ENCODE measurements at places on chromosomes 3 and 15.

- DNase-seq, result no peak
These were observed 33.3 kb downstream of the TLE3 start for GRCh38 chr15:70064441-70064840.

DNA sequence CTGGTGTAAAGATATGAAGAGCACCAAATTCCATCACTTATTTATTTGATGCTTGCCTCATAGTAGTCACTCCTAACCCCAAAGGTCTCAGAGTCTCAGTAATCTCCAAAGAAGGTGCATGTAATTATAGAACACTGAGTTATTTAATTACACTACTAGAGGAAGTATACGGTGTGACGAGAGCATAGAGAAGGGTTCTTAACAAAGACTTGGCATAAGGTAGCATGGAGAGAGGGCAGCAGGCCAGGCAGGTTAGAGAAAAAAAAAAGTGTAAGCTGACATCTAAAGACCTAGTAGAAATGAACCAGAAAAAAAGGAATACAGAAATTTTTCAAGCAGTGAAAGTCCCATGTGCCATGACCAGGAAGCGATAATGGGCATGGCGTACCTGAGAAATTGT is 213.3 kb upstream of the TGFBR2 start:
- no peak for DNase-seq

DNA sequence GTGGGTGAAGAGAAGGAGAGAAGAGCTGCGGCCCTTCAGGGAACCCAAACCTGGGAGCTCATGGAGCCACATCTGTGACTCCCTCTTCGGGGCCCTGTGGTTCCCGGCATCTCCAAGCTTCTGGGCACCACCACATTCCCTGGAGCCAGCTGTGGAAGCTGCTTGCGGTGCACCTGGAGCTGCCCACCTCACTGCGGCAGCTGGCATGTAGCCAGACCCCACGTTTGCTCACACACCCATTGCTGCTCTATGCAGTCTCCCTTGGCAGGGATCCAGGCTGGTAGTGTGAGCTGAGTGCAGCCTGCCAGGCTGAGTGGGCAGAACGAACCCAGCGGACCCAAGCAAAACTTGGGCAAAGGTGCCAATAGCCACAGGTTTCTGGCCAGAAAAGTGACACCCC is 16.8 kb upstream of the PLA2G4E start:
- DNase-seq, result no peak

DNA sequence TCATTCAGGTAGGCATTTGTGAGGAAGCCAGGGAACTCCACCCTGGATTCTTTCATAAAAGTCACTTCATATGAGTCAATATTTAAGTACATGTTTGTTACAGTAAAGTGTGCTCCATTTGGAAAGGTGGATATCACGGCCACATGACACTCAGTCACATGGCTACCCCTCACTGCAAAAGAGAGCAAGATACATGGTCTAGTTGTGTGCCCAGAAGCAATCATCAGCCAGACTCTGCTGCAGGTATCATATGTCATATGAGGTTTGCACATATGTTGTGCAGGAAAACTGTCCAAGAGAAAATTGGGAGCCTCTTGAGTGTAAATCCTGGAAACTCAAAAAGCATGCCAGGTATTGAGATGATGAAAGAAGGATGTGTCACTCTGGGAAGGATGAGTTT is 55.0 kb upstream of the NMNAT3 start:
- DNase-seq, result no peak

DNA sequence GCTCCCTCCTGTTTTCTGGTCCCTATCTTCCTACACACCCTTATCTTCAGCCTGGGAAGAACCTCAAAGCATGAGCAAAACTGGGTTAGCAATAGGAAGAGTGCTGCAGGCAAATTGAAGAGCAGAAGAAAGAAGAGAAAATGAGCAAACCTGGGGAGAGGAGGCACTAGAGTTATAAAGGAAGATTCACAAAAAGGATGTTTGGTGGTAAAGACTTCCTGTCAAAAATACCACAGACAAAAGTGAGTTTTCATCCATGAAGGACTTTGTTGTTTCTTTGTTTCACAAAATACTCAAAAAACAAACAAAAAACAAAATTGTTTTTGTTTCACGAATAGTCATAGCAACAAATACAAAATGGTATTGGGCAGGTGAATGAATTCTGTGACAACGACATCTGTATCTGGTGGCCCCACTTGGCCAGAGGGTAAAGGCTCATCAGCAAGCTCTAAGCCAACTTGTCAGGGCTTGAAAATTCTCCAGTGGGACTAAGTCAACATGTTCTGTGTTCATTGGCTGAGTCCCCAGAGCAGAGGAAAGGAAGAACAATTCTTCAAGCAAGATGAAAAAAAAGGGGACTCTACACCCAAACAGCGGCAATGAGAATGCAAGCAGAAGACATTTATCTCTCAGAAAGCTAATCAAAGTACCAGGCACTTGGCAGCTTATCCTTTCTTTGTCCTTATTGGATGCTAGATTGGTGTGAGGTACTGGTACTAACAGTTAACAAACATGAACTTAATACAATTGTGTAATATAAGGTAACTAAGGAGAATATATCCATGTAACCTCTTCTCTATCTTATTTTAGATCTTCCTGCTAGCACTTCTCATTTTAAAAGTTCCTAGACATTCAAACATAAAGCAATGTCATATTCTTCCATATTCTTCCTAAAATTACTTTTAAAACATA is 9.7 kb downstream of the ATP8B4 start:
- no peak for DNase-seq

DNA sequence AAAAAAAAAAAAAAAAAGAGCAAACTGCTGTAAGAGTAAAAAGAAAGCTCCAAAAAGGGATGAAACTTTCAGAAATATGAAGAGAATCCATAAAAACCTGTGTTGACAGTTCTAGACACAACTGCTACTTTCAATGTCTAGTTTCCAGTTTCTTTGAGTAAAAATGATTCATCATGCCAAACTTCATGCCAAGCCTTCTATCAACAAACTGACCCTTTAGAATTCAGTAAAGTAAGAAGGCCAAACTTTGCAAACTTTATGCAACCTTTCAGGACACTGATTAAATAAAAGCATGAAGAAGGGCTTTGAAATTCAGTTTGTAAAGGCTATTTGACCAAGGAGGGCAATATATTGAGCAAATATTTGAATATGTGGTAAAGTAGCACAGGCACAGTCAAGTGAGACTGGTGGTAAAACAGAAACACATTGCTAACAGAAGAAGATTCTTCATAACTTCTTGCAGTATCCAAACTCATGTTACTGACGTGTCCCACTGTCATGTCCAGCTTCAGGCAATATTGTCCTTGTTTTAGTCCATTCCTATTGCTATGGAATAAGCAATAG is 56.3 kb upstream of the CFAP20DC start:
- DNase-seq, result no peak

- DNase-seq, result peak; percentile 39
These were observed 459.9 kb downstream of the RAP2B start for GRCh38 chr3:153621953-153622352.

GRCh38 chr3:69409831-69410230 is 23.9 kb upstream of the FRMD4B start:
- DNase-seq, result no peak

DNA sequence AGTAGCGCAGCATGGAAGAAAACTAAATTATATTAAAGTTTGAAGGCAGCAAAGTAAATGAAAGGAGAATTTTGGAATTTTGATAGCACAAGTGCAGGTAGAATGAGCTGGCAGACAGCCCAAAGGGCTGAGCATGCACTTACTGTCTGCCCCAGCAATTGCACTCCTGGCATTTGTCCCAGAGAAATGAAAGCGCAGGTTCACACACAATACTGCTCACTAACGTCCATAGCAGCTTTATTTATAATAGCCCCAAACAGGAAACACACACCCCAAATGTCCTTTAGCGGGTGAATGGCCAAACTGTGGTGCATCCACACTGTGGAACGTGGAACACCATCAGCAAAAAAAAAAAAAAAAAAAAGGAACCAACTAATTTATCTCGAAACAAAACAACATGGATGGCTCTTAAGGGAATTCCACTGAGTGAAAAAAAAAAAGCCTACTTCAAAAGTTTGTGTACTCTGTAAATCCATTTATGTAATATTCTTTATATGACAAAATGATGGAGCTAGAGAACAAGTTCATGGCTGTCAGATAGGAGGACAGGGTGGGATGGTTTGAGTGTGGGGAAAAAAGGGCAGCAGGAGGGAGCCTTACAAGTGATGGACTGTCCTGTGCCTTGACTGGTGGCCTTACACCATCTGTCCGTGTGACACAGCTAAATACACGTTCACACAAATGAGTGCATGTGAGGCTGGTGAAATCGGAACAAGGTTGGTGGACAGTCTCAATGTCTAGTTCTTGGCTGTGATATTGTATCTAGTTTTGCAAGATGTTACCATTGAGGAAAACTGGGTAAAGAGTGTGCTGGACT is 6.0 kb upstream of the TM2D3 start:
- no peak for DNase-seq

- DNase-seq, result no peak
These were observed 103.0 kb downstream of the LARS2 start for GRCh38 chr3:45491344-45491743.
